CD4-positive, alpha-beta T cell treated with Interleukin-2 at 100 ng/mL for 4 hours (primary cell): ENCODE measurements at places on chromosomes 1 and 21.

- no peak for DNase-seq
Measured at GRCh38 chr21:19855522-19855921, 1142.7 kb upstream of the NCAM2 start.

GRCh38 chr1:89866568-89866967 lies 45.7 kb downstream of the LRRC8D start:
- no peak for DNase-seq

DNA sequence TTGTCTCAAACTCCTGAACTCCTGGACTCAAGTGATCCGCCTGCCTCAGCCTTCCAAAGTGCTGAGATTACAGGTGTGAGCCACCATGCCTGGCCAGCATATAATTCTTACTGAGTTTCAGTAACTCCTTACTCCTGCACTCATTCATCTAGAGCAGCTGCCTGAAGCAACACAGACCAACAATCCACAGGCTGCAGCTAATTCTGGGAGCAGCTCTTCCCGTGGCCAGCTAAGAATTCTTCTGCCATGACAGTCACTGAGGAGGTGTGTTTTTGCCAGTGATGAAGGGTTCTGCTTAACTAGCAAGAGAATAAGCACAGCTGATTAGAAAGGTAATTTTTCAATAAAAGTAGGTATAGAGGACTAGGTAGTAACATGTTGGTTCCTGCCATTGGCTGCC lies 5.4 kb downstream of the VTCN1 start:
- DNase-seq = no peak

DNA sequence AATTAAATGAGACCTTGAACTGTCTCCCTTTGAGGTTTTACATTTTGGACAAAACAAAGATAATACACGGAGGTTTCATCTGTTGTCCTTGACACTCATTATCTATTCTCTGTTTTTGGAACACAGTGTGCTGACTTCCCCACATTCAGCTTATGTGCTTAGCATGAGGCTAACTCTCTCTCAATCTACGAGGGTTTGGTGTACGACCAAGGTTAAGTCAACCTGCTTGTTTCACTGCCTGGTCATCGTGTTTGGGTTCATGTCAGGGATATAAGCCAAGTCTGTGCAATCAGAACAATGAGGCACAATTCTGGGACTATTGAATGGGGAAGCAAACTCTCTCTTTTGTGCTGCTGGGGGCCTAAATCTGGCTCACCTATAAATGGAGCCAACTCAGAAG lies 328.5 kb upstream of the USP25 start:
- no peak for DNase-seq

DNA sequence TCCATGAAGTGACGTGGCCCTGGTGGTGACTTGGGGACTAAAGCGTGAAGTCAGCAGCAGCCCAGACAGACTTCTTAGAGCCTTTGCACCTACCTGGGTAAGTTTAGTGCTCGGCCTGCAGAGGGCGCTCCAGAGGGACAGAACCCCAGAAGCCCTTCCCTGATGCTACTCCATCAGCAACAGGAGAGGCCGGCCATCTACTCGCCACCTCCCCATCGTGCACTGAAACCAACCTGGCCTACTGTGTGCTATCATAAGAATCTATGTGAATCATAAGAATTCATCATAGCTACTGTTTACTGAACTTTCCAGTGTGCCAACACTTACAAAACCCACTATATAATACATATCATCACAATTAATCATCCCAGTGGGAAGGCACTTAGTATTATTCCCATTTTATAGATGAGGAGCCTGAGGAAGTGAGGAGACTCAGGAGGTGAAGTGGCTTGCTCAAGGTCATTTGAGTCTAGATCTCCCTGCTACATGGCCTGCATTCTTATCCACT lies 7.9 kb upstream of the EDN2 start:
- DNase-seq = peak; percentile 4

DNA sequence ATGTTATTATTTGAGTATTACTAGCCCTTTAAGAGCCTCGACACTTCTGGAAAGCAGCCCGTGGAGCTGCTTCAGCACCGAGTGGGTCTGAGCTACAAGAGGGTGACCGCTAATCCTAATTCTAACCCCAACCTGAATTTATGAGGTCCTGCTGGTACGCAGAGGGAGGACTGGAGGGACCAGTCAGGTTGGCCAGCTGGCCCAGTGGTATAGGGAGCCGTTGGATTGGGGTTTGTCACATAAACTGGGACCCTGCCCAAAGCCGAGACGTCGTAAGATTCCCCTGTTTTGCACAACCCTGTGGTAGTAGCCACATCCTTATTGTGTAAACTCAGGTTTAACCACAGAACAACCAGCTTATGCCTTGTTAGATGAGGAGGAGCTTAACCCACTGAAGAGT lies 60.8 kb upstream of the F3 start:
- peak; percentile 10 for DNase-seq

GRCh38 chr1:54239631-54240031 lies 39.7 kb downstream of the MRPL37 start:
- DNase-seq = no peak

DNA sequence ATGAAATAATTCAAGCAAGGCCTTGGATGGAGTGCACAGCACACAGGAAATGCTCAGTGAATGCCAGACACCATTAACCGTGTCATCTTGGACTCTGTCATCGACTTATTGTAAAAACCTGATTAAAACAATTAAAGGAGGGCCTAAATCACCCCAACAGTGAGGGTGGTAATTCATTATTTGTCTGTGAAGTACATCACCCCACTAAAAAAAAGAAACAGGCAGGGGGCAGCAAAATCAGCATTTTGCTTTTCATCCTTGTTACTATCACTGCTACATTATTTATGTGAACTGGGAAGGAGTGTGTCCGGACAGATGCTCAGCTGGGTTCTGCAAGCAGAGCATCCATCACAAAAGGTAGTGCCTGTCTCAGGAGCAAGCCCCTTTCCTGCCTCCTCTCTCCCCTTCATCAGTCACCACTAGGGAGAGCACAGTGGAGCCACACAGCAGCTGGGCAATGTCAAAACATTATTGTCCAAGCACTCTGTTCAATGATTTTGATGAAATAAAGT lies 98.5 kb downstream of the RERE start:
- DNase-seq = no peak

GRCh38 chr1:31789259-31790065 lies 25.3 kb upstream of the ADGRB2 start:
- peak; percentile 95 for DNase-seq

DNA sequence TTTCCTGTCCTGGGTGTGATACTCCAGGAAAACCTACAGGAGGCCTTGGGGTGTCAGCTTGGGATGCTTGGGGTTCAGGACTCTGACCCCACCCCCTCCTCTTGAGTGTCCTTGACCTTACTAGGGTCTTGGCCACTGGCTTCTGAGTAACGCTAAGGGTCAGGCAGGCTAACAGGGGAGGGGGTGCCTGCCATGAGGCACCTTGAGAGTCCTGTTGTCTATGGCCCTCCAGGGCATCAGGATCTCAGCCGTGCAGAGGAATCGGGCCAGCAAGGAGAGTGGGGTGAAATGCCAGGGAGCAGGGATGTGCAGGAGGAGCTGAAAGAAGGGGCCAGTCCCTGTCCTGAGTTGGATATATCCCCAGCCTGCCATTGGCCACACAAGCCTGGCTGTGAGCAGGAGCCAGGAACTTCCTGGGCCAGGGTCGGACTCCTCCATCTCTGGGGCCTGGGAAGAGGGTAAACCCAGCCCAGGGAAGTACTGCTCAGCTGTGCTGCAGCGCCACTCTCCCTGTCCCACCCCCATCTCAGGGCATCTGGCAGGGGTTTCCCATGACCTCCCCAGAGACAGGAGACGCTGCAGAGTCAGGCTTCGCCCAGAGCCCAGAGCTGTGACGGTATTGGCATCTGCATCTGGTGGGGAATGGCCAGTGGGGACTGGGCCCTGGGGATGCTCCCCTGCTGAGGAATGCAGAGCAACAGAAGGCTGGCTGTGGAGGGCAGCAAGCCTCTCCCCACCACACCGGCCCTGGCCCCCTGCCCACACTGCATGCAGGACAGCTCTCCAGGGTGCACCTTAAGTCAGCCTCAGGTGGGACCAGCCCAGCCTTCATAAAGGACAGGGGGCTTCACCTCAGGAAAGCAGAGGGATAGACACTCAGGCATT lies 6.3 kb downstream of the KIF21B start:
- DNase-seq = no peak
